ENCODE measurements at places on chromosomes 2 and 18. TPM values are rescaled to one million over a fixed set of nuclear protein-coding genes. Genes with fewer than 3 reads are reported as not detected.

NCK2 gene
- 75.4 TPM for total RNA-seq

HOXD12 gene
- total RNA-seq: not detected

GPR17 gene
- total RNA-seq: not detected

PSMD14 gene
- total RNA-seq: 119 TPM

STPG4 gene
- total RNA-seq: 0.50 TPM

VAMP5 gene
- total RNA-seq: 36.8 TPM

HOXD13 gene
- total RNA-seq: not detected

TCF23 gene
- total RNA-seq: not detected

SDC1 gene
- total RNA-seq: 0.30 TPM

SERPINB3 gene
- total RNA-seq: not detected

LIMS2 gene
- 4.8 TPM for total RNA-seq

LPIN1 gene
- 59.0 TPM for total RNA-seq

LIPG gene
- total RNA-seq: not detected

HS1BP3 gene
- total RNA-seq: 8.9 TPM

MERTK gene
- total RNA-seq: 0.87 TPM

REG3A gene
- not detected for total RNA-seq

GMPPA gene
- 31.7 TPM for total RNA-seq

SNORC gene
- 2.0 TPM for total RNA-seq

MYCN gene
- not detected for total RNA-seq

EPB41L3 gene
- total RNA-seq: 0.13 TPM

CYS1 gene
- 0.09 TPM for total RNA-seq

GALNT5 gene
- total RNA-seq: 0.08 TPM

SLC9A2 gene
- total RNA-seq: not detected
